ENCODE measurements at places on chromosomes 1 and 21.

DNA sequence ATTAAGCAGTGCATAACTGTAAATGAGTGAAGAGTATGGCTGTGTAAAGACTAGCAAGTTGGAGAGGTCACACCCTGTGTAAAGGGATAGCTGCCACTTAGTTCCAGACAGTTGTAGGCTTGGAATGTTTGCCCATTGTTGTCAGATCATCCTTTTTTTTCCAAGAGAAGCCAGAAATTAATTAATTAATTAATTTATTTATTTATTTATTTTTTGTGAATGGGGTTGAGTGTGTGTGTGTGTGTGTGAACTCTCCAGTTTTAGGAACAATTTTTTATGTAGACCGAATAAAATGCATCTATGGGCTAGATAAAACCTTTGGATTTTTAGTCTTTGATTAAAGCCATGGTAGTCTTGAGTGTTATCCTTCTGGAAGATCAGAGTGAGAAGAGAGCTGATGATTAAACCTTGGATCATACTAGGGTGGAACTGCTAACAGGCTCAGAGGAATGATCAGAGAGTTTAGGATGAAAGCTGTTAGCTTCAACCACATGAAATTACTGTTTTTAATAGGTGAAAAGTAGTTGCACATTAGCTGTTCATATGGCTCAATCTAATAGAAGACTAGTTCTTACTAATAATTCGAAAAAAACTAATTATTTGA is 58.4 kb downstream of the OSBPL9 start:
- DNase-seq, result no peak

DNA sequence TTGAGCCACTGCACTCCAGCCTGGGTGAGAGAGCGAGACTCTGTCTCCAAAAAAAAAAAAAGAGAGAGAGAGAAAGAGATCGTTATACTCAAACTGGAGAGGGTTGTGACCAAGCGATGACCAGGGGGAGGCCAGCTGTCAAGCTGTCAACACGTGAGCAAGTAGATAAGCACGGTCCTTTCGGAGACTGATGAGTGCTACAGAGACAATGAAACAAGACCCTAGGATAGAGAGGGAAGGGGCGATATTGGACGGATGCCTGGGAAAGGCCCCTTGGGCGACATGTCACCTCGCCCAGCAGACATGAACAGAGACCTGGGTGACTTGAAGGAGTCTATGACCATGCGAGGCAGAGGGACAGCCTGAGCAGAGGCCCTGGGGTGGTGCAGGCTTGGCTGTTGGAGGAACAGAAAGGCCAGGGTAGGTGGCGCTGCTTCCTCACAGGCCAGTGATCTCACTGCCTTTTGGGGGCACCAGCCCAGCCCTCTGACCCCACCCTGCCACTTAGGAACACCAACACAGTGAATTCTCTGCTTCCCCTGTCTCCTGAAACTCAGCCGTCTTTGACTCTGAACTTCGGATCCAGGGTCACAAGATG is 100.8 kb upstream of the IFFO2 start:
- no peak for DNase-seq

GRCh38 chr1:8472668-8473067 is 154.8 kb downstream of the SLC45A1 start:
- no peak for DNase-seq

DNA sequence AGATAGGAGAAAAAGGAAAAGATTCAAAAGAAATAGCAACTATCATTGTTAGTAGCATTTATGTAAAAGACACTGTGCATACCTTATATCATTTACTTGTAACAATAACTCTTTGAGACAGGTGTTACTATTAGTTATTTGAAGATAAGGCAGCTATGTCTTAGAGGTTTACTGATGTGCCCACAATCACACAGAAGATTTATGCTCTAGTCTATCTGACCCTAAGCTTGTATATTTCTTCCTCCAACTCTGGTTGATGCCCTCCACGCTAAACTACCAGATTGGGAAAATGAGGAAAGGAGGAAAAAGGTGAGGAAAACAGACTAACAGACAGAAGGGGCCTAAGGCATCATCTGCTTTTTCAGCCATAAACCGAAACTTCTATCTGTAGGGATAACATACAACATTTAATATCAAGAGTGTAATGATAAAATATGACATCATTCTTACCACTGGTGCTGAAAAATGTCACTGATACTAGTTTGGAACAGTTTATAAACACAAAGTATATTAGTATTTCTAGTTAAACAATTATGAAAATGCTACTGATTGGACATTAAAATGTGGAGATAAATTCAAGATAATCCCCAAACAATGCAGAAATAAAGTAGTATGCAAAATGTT is 5.1 kb downstream of the COLGALT2 start:
- no peak for DNase-seq

- DNase-seq, result no peak
Measured at GRCh38 chr1:19480282-19480681, 5.1 kb downstream of the CAPZB start.

DNA sequence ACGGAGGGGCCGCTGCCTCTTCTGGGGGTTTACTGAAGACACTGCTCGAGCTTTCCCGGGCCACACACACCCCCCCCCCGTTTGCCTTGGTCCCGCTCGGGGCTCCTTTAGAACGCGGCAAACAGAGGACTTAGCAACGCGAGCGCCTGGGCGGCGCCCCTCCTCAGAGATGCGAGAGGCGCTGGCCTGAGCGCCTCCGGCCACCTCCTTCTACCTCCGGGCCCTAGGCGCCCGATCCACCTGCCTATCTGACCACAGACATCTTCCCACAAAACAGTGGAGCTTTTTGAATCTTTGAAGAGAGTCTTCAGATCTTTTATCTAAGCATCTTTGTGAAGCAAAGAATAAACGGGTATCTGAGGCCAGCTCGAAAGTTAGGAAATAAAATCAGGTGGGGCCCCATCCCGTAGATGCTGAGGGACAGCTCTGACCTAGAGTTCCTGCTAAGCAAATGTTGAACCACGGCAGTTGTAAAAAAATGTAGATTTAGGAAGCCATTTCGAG is 436 bp upstream of the TTLL7 start:
- DNase-seq, result peak; percentile 93

- DNase-seq, result no peak
Measured at GRCh38 chr1:177858332-177858821, 111.5 kb downstream of the SEC16B start.

- no peak for DNase-seq
Measured at GRCh38 chr1:77639056-77639455, 43.4 kb downstream of the ZZZ3 start.

GRCh38 chr1:203584035-203584434 is 42.6 kb upstream of the ATP2B4 start:
- DNase-seq, result peak; percentile 45

All from endodermal cell (in vitro differentiated cells).